Fibroblast of upper back skin (primary cell): ENCODE measurements at places on chromosomes 2 and 18.
A peak's percentile ranks its signal among the peaks of the same experiment; 100 is the strongest.

DNA sequence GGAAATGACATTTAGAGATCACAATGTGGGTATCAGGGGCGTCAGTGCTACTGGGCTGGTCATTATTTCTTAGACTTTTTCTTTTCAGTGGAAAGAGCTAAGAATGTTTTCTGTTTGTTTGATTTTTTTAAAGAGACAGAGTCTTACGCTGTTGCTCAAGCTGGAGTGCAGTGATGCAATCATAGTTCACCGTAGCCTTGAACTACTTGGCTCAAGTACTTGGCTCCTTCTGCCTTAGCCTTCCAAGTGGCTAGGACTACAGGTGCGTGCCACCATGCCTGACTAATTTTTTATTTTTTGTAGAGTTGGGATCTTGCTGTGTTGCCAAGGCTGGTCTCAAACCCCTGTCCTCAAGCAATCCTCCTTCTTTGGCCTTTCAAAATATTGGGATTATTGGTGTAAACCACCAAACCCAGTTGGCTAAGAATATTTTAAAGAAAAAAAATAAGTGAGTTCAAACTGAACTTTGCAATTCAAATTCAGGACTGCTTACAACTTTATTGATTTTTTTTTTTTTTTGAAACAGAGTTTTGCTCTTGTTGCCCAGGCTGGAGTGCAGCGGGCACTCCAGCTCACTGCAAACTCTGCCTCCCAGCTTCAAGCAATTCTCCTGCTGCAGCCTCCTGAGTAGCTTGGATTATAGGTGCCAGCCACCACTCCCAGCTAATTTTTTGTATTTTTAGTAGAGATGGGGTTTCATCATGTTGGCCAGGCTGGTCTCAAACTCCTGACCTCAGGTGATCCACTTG, 154.2 kb downstream of the MIB1 start:
- DNase-seq = no peak

- no peak for DNase-seq
These were observed 302.7 kb downstream of the CYP26B1 start for GRCh38 chr2:71844967-71845366.

DNA sequence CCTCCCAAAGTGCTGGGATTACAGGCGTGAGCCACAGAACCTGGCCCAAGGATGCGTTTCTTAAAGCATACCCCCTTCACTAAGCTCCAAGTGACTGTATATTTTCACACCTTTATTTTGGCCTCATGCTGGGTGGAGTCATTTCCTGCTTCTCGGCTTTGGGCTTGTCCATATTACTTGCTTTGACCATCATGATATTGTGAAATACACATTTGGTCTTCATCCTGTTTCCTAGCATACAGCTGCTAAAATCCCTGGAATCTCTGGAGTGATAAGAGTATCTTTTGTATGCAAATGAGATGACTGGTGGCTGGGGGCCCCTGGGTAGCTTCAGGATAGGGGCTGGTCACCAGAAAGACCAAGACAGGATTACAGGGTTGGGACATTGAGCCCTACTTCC, 17.6 kb upstream of the COLEC12 start:
- no peak for DNase-seq

DNA sequence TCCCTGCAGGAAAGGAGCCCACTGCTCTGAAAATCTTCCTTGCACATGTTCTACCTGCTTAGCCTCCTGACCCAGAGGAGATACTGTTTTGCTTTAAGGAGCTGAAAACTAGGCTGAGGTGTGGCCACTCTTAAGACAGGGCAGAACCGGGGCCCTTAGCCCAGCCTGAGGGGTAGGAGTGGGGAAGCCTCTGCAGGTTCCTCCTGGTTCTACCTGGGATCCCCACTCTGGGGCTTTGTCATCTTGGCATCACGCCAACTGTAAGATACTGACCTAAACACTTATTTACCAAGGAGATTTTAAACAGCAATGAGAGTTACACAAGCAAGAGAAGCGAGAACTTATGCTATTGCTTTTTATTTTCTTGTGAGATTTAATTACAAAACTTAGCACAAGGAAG, 86.9 kb downstream of the KCTD1 start:
- DNase-seq = no peak

- DNase-seq = no peak
These were observed 30.3 kb downstream of the GPR75 start for GRCh38 chr2:53829273-53829979.

GRCh38 chr18:77129150-77129551, 3.4 kb downstream of the MBP start:
- DNase-seq = peak; percentile 88

GRCh38 chr2:51624995-51625394, 593.1 kb upstream of the NRXN1 start:
- peak; percentile 42 for DNase-seq

- peak; percentile 39 for DNase-seq
These were observed 419 bp downstream of the EPHA4 start for GRCh38 chr2:221571551-221572218.

DNA sequence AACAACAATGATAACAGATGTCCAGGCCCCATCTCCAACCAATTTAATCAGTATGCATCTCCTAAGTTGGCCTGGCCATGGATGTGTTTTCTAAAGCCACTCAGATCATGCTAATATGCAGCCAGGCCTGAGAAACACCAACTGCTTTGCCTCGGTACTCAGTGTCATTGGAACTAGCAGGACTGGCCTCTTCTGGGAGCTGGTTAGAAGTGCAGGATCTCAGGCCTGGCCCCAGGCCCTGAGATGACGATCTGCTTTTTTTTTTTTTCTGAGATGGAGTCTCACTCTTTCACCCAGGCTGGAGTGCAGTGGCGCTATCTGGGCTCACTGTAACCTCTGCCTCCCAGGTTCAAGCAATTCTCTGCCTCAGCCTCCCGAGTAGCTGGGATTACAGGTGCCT, 69.1 kb downstream of the IRS1 start:
- no peak for DNase-seq

GRCh38 chr2:215883799-215884198, 129.6 kb downstream of the MREG start:
- DNase-seq = no peak

GRCh38 chr2:46722142-46722541, 193.5 kb downstream of the MCFD2 start:
- DNase-seq = no peak

DNA sequence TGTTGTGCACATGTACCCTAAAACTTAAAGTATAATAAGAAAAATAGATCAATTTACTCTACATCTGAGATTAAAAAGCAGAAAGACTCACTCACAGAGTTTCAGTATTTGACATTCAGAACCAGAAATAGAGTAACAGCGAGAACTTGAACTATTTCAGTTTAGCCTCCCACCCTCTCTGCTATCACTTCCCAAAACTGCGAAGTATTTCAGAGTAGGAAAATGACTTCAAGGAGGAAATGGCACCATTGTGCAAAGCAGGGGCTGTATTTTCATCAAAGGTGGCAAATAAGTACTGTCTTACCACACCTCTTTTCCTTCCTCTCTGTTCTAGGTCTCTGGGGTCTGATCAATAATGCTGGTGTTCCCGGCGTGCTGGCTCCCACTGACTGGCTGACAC, 13.6 kb downstream of the DHRS9 start:
- no peak for DNase-seq

- DNase-seq = peak; percentile 84
These were observed 19.1 kb upstream of the FHL2 start for GRCh38 chr2:105417857-105418436.

GRCh38 chr2:70907130-70908057, 28.3 kb upstream of the ATP6V1B1 start:
- no peak for DNase-seq

GRCh38 chr18:43129946-43130524, 14.6 kb upstream of the RIT2 start:
- DNase-seq = peak; percentile 1
